OCI-LY7 (cell line): ENCODE measurements at places on chromosomes 16 and 17. TPM values are rescaled to one million over a fixed set of nuclear protein-coding genes. Genes with fewer than 3 reads are reported as not detected.
A peak's percentile ranks its signal among the peaks of the same experiment; 100 is the strongest.

GRCh38 chr17:49952209-49952911 lies 16.6 kb upstream of the DLX4 start:
- peak; percentile 77 for DNase-seq

- DNase-seq: no peak
Observed at GRCh38 chr17:82799591-82799990, 40.2 kb downstream of the ZNF750 start.

Gene ADAP2
- total RNA-seq: 2.6 and 2.8 TPM in 2 replicates

- DNase-seq: no peak
Observed at GRCh38 chr17:79907850-79908249, 68.6 kb upstream of the CBX4 start.

- DNase-seq: no peak
Observed at GRCh38 chr16:15032547-15033308, 23.1 kb downstream of the NTAN1 start.

DNA sequence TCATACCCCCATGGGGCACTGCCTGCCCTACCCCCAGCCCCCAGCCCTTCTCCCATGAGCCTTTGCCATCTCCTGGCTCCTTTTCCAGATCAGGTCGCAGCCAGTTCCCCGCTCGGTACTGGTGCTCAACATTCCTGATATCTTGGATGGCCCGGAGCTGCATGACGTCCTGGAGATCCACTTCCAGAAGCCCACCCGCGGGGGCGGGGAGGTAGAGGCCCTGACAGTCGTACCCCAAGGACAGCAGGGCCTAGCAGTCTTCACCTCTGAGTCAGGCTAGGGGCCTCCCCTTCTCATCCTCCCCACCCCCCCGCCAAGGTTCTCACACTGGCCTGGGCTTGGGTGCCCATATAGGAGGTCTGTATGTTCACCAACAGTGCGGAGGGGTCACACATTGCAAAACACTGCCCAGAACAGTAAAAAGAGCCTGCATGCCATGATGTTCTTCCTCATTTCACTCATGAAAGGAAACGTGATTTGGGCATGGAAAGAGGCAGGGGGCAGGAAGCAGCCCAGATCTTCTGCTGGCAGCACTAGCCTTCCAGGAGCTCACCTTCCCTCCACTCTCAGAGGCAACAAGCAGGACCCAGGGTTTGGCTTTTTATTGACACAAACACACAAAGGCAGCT lies 7.5 kb downstream of the IFI35 start:
- DNase-seq: no peak

Gene JUP
- total RNA-seq: 62.0 and 69.3 TPM in 2 replicates

DNA sequence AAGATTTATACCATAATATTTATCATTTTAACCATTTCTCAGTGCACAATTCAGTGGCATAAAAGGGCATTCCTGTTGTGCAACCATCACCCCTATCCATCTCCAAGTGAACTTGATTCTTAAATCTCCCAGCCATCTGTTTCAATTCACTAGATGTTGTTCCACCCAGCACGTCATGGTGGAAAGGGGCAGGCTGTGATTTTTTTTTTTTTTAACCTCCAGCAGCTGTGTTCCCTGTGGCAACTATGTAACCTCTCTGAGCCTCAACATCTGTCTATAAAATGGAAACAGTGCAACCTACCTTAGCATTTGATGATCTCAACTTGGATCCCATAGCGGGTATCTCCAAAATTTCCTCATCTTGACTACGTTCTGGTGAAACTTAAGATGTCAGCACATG lies 604.5 kb downstream of the WWOX start:
- DNase-seq: no peak

DNA sequence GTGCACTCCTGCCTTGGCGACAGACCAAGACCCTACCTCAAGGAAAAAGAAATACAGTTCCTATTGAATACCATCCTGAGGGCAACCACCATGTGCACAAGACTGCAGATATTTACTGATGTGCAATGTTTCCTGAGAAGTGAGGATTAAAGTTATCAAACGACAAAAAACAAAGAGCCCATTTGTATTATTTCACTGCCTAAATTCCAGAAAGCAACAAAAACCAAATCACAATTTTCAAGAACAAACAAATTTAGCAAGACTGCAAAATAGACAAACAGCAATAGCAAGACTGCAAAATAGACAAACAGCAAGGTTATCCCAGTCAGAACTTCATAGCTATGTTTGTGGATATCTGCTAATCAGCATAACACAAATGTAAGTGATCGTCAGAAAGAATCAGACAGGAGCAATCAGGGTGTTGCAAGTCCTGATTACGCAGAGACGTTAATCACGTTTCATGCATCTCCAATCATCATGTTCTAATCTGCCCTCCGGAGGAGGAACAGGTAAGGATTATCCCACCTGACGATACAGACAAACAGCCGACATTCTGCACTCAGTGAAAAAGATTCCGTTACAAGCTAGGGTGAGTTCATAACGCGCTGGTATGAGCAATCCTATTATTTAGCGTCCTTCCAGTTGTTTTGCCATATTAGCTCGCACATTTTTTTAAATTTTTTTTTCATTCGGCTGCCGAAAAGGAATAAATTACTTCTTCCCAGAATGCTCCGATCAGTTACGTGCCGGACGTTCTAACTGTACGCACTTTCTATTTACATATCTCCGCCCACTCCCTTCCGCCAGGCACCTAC lies 2.9 kb downstream of the TMEM107 start:
- peak; percentile 95 for DNase-seq

DNA sequence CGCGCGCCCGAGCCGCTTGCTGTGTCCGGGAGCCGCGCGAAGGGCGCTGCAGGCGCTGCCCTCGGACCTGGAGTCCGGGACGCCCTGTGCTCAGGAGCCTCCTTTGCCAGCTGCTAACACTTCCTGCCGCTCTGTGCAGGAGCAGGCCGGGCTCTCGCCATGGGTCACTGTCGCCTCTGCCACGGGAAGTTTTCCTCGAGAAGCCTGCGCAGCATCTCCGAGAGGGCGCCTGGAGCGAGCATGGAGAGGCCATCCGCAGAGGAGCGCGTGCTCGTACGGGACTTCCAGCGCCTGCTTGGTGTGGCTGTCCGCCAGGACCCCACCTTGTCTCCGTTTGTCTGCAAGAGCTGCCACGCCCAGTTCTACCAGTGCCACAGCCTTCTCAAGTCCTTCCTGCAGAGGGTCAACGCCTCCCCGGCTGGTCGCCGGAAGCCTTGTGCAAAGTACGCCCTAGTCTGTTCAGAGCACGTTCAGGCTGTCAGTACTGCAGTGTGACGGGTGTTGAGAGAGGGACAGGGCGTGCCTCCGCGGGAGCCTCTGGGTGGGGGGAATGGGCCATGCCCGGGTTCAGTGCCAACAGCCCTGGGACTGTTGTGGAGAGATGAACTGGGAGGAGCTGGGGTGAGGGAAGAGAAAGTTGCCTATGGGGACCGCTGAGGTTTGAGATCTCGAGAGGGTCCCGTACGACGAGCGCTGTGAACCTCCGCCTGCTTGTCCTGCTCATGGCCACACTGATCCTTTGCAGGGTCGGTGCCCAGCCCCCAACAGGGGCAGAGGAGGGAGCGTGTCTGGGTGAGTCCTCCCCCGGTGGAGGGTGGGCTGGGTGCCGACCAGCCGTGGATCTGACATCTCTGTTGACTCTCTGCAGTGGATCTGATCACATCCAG lies 1.3 kb downstream of the ZNF276 start:
- no peak for DNase-seq

DNA sequence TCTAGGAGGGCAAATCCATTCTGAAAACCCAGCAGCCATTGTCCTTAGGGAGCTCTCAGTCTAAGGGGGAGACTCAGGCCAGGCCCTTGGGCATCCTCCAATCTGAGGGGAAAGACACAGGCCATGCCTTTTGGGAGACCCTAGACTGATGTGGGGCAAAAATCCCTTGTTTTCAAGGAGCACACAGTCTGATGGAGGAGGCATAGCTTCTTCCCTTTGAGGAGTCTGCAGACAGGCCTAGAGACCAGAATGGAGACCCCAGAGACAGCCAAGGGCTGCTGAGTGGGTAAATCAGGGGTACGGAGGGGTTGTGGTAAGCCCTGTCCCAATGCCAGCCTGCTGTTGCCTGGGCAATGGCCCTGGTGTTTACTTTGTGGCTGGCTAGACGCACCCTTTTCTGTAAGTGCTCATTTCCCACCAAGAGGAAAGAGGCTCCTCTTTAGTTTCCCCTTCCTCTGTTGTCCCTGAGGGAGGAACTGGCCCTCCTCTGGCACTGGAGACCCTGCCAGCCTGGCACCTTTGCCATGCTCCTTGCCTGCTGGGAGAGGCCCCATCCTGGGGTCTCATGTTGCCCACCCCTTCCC lies 19.3 kb downstream of the ARHGAP23 start:
- DNase-seq: no peak

DNA sequence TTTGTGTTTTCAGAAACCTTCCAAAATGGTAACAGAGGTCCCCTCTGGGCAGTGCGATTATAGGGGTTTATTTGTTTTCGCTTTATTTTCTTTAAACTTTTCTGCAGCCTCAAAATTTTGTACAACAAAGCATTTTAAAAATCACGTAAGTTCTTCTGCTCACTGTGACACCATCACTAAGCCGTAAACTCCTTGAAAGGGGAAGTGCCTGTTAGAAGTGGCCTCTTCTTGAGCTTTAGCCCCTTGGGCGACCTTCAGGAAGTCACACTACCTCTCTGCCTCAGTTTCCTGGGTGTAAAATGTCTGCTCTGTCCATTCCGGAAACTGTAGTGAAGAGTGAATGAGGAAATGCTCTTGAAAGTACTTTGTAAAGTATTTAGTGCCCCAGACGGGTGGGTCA lies 26.6 kb downstream of the ARHGAP27 start:
- peak; percentile 41 for DNase-seq

Gene AP1G1
- total RNA-seq: 68.0 and 89.7 TPM in 2 replicates

GRCh38 chr16:1564325-1564724 lies 30.9 kb downstream of the TMEM204 start:
- no peak for DNase-seq
